Skeletal muscle cell (primary cell): ENCODE measurements at places on chromosomes 7 and 10.

DNA sequence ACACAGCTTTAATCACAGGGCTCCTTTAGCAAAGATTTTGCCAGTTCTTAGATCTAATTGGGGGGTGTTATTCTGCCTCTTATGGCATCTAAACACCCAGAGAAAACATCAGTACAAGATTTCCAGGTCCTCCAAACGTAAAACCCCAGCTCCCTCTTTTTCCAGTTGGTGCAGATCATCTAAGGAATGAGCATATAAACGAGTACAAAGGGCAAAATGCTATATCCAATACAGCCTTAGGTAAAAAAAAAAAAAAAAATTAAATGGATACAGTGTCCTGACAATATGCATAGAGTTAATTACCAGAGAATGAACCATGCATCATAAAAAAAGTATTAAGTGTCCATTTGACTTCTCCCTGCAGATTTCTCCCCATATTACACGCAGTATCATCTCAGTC lies 50.3 kb downstream of the CCDC6 start:
- no peak for DNase-seq

DNA sequence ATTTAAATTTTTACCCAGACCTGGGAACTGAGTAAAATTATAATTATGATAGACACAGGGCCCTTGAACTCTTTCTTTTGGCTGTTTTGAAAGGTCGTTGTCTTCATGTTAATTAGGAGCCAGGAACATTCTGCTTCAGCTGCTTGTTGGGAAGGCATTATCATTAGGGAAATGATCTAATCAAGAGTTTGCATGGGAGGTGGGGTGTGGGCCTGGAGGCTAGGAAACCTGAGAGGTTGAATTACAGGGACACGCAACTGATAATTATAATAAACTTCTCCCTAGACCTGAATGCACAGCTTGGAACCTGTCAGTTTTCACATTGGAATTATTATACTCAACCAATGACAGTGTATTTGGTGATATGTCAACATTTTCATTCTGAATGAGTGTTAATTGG lies 237.7 kb downstream of the CACNB2 start:
- DNase-seq: no peak

- no peak for DNase-seq
Measured at GRCh38 chr10:99870123-99870730, 87.8 kb downstream of the ABCC2 start.

DNA sequence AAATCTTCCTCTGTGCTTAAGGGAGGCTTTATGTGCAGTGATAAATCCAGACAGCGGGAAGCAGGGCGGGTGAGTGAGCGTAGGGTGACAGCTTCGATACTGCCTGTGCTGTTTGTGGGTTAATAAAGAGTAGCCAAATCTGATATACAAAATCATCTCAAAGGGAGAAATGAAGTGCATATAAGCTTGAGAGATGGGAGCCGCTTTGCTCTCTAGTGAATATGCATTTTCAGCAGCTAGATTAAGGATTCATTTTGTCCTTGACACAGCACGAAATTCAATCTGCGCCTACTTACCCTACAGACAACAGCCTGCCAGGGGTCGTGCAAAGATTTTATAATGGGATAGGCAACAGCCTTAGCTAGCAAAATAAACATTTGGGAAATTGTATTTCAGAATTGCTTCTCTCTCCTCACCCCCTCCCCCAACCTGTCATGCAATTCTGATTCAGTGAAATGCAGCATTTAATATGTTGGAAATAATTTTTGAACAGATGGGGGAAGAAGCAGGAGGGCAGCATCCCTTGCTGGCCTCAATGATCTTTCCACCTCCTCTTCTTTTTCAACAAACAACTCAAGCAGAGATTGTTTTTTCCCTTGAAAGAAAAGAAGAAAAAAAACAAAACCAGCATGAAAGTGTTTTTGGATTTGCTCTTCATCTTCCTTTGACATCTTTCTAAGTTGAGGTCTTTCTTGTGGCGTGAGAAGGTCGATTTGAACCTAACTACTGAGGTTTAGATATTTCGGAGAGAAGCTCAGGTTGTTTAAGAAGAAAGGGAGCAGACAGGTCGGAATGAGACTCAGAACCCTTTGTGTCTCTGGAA lies 117.9 kb downstream of the AOAH start:
- DNase-seq: no peak

GRCh38 chr7:30893357-30893756 lies 18.3 kb upstream of the AQP1 start:
- no peak for DNase-seq

DNA sequence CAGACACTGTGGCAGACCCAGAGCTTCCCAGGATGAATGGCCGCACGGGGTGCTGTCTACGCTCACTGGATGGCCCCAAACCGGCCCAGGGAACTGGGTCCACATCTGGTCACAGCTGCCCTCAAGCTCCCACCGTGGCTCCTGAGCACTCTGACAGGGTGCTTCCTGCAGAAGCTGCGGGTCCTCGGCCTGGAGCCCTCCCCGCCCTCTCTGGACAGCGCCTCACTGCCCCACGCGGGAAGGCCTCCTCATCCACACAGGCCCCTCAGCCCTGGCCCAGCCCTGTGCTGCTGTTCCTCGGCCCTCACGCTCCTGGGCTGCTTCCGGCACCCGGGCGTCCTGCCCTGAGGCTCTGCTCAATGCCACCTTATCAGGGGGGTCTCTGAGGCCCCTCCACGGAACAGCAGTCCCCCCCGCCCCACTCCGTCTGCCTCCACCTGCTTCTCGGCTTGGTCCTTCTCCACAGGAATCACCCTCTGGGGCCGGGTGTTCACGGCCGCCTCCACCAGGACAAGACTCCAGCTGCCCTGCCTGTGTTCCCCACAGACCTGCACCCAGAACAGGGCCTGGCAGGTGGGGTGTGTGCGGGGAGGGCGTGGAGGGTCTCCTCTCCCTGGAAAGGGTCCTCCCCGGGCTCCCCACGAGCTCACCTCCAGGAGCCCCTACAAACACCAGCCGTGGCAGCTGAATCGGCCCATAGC lies 75.4 kb upstream of the PDGFA start:
- DNase-seq: no peak

DNA sequence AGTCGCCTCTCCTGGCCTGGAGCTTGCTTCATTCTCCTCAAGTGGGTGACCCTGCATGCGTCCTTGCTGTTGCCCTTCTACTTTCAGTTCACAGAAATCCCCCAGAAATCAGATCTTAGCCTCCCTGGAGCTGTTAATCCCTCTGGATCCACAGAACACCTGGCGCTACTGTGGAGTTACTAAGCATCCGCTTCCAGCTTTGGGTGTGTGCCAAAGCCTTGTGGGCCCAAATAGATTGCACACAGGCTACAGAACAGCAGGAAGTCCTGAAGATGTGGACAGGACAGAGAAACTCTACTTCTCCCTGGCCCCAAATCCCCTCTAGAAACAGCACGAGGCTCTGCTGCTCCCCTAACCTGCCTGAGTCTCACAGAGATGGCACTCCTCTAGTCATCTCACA lies 36.6 kb upstream of the PDLIM1 start:
- DNase-seq: no peak
